ENCODE measurements at places on chromosomes 16 and 17.
A peak's percentile ranks its signal among the peaks of the same experiment; 100 is the strongest.

GRCh38 chr17:57391857-57392471, 135.6 kb downstream of the MSI2 start:
- no peak for DNase-seq

DNA sequence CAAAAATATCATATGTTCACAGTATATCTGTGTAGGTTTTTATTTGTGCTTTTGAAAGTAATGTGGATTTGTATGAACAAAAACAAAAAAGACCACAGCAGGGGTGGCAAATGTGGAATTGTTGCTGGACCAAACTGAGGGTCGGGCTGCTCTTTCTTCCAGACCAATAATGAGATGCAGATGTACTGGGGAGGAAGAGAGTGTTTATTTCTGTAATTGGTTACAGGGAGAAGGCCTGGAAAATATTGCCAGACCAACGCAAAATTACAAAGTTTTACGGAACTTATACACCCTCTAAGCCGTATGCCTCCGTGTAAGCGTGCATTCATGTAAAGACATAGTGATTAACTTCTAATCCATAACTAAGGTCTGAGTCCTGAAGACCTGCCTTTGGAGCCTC, 353.9 kb upstream of the C16orf82 start:
- DNase-seq: no peak

GRCh38 chr17:36129616-36130015, 26.0 kb downstream of the CCL4 start:
- DNase-seq: no peak

DNA sequence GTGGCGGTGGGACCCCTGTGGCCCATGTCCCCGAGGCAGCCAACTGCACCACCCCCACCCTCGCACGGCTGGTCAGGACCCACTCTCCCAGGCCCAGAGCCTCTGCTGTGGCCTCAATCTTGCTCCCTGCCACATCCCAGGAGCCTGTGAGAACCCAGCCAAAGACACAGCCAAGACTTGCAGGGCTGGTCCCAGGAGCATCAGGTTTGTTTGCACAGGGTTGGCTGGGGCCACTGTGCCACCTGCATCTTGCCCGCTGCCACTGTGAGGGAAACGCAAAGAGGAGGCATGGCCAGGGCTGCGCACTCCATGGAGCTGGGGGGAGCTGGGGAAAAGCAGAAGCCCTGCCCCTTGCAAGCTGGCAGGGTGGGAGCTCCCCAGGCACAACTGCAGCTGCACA, 92.5 kb downstream of the SSH2 start:
- no peak for DNase-seq

GRCh38 chr17:37225465-37225864, 150.3 kb upstream of the C17orf78 start:
- no peak for DNase-seq

DNA sequence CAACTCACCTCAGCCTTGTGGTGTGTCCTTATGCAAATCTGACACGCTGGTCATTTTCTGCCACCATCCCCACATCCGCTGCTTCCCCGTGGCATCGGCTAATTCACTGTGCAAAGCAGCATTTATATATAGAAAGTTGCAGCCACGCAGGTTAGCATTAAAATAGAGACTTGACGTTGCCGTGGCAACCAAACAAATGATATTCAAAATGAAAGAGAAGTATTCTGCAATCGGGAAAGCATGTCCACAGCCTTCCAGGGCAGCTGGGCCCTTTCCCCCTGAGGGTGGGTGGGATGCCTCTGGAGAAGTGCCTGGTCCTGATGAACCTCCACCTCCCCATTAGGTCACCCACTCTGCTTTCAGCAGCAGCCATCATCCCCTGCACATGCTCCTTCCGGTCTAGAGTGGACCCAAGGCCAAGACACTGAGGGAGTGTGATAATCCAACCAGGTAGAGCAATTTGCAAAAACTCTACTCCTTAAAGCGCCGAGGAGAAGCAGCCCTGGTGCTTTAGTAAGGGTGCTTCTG, 138.7 kb downstream of the GAS7 start:
- DNase-seq: peak; percentile 14
